ENCODE measurements at places on chromosomes 2 and 18. TPM values are rescaled to one million over a fixed set of nuclear protein-coding genes. Genes with fewer than 3 reads are reported as not detected.

SIX3 gene
- total RNA-seq = not detected

ANTXR1 gene
- 0.68 TPM for total RNA-seq

GRCh38 chr2:127277028-127277427, 16.9 kb downstream of the ERCC3 start:
- no peak for DNase-seq

GRCh38 chr2:166591226-166591625, 97.2 kb upstream of the SCN7A start:
- DNase-seq = no peak

GRCh38 chr2:160352500-160352899, 141.1 kb downstream of the RBMS1 start:
- no peak for DNase-seq

DNA sequence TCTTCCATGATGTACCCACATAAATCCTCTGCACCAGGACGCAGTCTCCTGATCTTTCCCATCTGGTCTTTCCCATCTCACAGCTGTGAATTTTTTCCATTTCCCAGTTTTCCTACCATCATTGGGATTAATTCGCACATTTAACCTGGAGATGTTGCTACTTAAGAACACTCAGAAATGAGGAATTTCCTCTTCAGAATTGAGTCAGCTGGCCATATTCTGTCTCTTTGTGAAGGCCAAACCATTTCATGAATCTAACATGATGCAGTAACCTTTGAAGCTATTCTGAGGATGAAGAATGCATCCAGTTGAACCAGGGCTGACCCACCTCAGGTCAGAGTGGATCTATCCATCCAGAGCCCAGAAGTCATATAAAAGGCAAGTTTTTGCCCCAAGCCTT, 326.8 kb downstream of the SETBP1 start:
- DNase-seq = no peak

- no peak for DNase-seq
These were observed 1859.7 kb upstream of the CELF4 start for GRCh38 chr18:39425172-39425850.

ACKR3 gene
- total RNA-seq = 16.8 TPM

SERPINB12 gene
- not detected for total RNA-seq

LOXHD1 gene
- 0.05 TPM for total RNA-seq

GRCh38 chr2:41886757-41887156, 161.1 kb upstream of the PKDCC start:
- DNase-seq = no peak

DNA sequence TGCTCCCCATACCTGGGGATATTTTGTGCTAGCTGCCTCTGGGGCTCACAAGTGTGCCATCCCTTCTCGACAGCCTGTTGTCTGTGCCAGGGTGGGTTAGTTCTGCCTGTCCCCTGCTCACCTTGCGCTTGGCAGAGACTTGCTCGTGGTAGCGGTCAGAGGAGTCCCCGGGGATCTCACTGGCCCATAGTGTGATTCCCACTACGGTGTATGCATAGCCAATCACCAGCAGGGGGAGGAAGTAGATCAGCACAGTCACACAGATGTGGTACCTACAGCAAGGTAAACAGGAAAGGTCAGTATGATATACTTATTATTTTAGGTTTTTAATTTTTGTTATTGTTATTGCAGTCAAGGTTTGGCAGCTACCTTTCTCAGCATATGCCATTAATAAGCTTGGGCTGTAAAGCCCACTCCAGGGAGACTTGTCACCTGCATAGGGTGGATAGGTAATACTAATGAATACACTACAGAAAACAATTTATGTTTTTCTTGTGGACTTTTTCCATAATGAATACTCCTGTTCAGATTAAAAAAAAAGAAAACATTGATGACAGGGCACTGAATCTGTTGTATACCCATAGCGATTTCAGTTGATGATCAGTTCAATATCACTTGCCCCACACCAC, 95.2 kb downstream of the POLE4 start:
- DNase-seq = peak; percentile 45

GRCh38 chr2:96957244-96957643, 29.1 kb downstream of the FAM178B start:
- no peak for DNase-seq

FKBP1B gene
- total RNA-seq = 9.9 TPM

GRCh38 chr2:223048519-223048918, 3.5 kb upstream of the KCNE4 start:
- DNase-seq = no peak

DNA sequence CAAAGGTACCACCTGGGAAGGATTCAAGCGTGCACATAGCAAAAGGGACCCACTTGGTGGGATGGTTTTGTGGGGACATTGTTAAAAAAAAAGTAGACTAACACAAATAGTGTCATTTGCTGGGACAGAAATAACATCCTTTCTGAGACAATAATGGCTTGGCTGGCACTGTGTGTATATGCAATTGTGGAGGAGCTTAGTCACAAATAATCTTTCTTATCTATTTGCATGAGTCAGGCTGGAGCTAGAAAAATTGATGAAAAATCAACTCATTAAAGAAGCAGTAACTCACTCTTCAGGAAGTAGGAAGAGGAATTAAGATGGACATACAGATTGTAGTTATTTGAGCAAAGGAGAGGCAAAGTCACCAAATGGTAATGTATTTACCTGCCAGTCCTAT, 29.5 kb upstream of the ITGB6 start:
- peak; percentile 64 for DNase-seq

GRCh38 chr2:1488181-1488671, 75.0 kb downstream of the TPO start:
- DNase-seq = no peak

- no peak for DNase-seq
These were observed 52.2 kb upstream of the PTPRM start for GRCh38 chr18:7514796-7515440.

- DNase-seq = no peak
These were observed 30.0 kb upstream of the MBP start for GRCh38 chr18:77162580-77162979.

DNA sequence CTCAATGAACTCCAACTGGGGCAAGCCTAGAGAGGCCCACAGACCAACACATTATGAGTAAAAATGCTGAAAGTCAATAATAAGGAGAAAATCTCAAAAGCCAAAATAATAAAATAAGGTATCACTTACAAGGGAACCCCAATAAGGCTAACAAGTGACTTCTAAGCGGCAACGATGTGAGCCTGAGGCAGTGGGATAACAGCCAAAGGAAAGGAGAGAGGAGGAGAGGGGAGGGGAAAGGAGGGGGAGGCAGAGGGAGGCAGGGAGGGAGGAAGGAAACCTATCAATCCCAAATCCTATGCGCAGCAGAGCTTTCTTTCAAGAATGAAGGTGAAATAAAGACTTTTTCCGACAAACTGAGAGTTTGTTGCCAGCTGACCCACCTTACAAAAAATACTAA, 6.0 kb upstream of the NFATC1 start:
- no peak for DNase-seq

DNA sequence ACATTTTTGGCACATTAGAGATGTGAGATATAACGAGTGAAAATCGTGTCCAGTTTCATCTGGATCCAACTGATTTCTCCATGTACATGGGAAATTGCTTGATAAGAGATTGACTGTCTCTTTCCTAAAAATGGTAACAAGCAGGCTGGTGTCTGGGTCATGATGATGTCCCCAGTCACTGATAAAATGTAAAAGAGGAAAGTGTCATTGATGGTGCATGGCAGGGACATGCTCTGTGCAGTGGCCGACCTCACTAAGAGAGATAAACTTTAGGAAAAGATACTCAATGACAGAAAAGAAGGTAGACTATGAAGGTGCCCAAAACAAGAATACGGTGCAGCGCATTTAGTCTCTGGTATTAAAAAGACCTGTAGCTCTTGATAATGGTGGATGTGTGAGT, 1517.5 kb downstream of the RPIA start:
- no peak for DNase-seq

DNA sequence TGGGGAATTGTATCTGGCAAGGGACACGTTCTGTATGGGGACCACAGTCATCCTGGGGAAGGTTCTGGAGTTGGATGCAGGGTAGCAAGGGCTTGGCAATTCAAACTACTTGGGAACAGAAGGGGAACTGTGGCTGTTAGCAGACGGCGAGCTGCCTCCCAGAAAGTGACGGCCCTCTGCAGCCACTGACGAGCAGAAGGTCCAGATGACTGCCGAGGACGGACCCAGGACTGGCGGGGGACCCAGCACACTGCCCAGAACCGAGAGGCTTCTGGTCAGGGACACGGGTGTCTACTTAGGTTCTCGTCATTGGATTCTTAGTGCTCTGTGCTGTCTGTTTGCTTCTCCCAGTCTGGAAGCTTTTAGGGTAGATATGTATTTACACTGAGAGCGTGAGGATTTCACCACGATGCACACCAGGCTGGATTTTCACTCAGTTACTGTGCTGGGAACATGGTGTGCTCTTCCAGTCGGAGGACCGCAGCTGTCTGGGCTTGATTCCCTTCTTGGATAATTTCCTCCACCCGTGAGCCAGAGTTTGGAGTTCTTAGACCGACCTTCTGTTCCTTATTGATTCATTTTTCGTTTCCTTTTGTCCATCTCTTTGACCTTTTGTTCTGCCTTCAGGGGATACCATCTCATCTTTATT, 13.4 kb downstream of the GPR35 start:
- DNase-seq = no peak

C2orf72 gene
- under 0.01 TPM for total RNA-seq

NTSR2 gene
- not detected for total RNA-seq

DNA sequence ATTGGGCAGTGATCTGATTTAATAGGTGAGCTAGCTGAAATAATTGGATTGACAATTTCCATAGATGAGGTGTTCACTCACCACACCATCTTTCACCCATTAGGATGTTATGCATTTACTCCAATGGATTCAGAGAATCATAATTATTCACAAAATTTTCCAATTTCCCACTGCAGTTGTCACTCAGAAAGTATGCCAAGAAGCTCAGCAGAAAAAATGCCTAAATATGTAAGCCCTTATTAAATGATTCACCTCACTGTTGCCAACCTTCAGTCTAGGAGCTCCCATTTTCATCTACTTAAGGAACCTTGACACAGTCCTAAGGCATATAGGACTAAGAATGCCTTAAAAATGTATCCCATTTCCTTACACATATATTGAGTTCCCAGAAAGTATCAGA, 94.3 kb downstream of the MBD2 start:
- DNase-seq = no peak

CIAO1 gene
- total RNA-seq = 120 TPM

- no peak for DNase-seq
These were observed 316.2 kb upstream of the FIGN start for GRCh38 chr2:164052006-164052405.

GRCh38 chr2:171214093-171214492, 53.4 kb upstream of the TLK1 start:
- DNase-seq = no peak

CHMP1B gene
- total RNA-seq = 71.8 TPM

GRCh38 chr2:18230668-18231067, 329.8 kb downstream of the RDH14 start:
- no peak for DNase-seq

BIN1 gene
- 34.4 TPM for total RNA-seq

CCBE1 gene
- total RNA-seq = 0.14 TPM

DNA sequence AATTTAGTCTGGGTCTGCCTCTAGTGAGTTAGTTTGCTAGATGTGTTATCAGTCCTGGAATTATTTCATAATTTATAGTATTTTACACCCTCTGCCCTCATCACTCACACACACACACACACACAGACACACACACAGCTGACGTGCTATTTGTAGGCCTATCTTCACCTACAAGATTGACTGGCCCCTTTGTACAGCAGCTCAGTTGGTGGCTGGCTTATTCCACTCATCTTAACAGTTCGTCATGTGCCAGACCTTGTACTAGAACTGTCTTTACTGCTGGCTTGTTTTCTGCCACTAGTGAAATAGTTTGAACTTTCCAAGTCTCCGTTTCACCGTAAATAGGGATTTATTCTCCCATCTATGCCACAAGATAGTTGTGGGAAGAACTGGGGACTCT, 21.3 kb downstream of the CENPO start:
- no peak for DNase-seq

STK16 gene
- total RNA-seq = 24.3 TPM

DHRS9 gene
- total RNA-seq = not detected

DNA sequence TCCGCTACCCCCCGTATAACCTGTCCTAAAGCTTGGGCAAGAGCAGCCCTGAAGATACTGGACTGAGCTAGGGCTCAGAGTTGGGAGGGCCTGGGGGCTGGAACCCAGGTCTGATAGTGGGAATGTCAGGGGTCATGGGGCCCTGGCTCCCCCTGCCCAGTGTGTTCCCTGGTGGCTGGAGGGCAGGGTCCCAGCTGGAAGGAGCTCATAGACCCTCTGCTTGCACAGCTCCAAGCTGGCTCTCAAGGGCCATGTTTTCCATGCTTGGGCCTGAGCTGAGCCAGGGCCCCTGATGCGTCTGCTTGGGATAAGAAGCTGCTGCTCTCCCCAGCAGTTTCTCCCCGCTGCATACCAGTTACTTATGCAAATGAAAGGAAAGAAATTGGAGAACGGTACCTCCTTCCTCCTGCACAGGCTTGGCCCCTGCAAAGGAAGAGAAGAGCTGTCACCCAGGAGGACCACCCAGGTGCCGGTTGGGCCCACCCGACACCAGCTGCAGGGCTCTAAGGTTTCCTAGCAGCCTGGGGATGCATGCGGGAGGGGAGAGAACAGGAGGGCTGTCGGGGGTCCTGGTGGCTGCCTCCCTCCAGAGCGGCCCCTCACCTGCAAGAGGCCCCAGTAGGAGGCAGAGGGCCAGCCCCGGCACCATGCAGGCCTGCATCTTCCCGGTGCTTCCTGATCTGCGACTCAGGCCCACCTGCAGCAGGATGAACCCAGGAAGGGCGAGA, 628 bp downstream of the OTOS start:
- DNase-seq = no peak

DNA sequence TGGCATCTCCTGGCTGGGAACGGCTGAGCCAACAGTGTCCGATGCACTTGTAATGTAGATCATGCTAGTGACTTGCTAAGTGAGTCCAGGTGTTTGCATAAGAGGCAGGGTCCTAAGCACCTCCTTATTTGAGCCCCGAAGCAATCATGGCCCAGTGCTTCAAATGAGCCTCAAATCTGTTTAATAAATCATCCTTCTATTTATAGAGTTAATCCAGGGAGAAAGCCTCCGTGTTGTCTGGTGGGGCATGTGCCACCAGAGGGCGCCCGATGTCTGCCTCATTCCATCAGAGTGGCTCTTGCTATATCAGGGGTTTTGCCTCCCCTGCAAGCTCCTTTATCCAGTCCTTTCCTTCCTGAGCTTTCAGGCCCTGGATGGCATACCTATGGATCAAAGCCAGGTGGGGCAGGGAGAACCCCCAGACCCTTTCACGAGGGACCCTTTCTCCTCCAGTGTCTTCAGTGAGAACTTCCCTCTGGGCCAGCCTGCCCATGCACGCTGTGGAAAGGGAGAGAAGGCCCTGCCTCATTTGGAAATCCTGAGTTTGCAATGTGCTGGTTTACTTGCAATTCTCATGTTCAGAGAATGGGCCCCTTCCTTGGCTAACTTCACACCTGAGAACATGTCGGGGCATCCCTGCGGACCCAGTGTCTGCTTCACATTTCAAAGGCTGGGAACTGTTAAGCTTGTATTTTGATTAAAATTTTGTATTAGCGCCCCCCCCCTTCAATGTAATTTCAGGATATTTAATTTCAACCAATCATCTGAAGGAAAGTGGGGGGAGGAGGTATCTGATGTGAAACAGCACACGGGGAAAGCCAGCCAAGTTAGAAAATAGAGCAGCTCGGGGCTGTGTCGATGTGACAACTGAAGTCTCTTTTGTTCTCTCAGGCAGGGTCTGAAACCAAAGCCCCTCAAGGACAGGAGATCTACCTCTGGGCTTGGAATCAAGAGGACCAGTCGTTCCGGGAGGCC, 39.7 kb downstream of the RDH14 start:
- DNase-seq = peak; percentile 85
